ENCODE measurements at places on chromosomes 2 and 18.

DNA sequence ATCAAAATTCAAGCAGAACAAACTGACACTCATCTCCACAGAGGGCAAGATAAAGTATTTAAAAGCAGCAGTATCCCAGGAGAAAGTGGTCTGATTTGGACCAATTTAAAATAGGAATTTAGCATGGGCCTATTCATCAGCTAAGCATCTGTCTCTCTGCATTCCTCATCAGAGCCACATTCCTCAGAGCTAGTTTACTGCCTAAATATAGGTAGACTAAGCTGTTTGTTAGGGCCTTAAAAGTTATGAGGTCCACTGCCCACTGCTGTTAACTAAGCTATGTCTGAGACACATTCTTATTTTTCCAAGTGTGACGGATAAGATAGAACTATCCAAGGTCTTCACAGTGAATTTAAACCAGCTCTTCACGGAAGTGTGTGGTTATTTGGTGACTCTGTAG is 17.6 kb downstream of the NEB start:
- DNase-seq = no peak

DNA sequence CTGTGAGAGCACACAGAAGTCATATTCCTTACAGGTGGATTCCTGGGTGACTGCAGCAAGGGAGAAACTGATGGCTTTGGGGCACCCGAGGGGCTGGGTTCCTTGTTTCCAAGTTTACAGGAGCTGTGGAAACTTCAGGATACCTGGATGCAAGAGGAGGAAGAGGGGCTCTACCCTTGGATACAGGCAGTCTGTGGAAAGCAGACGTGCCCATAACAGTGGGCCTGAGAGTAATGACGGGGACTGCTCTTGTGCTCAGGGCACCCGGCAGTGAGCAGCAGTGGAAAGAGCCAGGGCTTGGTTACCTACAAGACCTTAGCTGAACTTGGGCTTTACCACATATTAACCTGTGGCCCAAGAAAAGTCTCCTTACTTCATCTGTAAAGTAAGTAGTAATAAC is 102.2 kb upstream of the TGFA start:
- DNase-seq = no peak

- no peak for DNase-seq
Measured at GRCh38 chr18:10791169-10791831, 265.5 kb downstream of the NAPG start.

DNA sequence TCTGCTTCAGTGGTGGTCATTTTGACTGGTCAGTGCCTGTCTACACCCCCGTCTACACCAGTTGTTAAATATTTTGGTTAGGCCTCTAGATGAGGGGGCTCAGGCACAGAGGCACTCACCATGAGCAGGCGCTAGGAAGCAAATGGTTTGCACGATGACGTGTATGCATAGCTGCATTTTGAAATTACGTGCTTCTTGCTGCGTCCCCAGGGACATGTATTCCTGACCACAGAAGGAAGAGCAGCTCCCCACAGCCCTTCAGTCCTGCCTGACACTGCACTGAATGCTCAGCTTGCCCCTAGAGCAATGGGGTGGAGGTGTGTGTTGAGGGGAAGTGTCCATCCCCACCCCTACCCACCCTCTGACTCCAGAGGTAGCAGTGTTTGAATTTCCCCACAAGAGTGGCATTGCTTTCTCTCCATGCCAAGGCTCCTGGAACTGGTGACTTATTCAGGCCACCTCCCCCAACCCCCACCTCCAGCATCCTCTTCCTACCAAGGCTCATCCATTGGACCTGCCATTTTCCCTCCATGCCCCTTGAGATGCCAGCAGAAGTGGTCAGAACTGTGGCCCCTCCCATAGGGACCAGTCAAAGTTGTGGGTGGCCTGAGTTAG is 11.4 kb upstream of the ZAP70 start:
- DNase-seq = no peak

- no peak for DNase-seq
Measured at GRCh38 chr18:44870631-44871502, 190.2 kb downstream of the SETBP1 start.

GRCh38 chr2:231228974-231229529 is 30.6 kb downstream of the ARMC9 start:
- no peak for DNase-seq

DNA sequence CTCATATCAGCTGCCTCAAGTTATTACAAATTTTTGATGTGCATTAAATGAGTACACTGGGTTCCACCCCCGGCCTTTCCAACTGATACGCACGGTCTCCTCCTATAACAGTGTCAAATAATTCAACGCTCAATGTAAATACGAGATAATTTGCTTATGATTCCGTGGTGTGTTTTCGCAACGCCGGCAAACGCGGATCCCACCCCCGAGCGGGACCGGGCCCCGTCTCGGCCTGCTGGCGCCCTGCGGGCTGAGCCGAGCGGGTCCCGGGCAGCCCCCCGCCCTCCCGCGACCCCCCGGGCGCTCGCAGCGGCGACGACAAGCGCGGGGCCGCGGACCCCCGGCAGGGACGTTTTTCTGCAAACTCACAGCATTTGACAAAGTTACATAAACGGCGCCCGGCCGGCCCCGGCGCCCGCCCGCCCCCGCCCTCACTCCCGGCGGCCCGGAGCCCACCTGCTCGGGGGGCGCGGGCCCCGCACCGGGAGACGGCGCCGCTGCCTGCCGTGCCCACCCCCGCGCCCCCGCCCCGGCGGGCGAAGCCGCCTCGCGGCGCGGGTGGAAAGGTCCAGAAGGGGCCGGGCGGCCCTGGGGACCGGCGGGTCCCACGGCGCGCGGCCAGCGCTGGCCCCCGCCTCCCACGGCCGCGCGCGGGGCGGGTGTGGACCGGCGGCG is 762 bp downstream of the HDAC4 start:
- no peak for DNase-seq

DNA sequence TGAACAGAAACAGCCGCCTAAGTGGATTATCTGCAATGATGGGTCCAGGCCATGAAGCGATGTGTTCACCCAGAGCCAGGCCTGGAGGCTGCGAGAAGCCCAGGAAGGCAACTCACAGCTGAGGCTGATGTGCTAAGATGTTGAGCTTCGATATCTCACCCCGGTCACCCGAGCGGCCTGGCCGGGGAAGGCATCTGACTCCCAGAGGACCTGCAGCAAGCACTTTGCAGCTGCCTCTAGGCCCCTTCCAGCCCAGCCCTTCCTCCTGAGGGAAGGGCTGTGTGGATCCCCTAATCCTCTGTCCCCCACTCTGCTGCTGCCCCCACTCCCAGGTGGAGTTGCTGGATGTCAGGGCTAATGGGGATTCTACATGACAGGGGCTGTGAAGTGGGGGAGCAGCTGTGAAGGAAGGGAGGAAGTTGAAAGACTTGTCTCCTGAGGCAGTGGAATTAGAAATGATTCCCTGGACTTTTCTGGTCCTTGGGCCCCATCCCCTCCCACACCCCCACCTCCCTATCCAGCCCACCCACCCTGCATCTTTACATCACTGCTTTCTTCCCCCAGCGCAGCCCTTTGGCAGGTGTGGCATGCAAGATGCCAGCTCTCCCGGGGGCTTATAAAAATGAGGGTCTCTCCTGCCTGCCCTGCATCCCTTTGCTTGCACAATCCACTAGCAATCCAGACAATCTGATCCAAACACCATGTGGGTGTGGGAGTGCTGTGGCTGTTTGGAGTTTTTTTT is 4.3 kb downstream of the ATP6V1B1 start:
- DNase-seq = no peak

DNA sequence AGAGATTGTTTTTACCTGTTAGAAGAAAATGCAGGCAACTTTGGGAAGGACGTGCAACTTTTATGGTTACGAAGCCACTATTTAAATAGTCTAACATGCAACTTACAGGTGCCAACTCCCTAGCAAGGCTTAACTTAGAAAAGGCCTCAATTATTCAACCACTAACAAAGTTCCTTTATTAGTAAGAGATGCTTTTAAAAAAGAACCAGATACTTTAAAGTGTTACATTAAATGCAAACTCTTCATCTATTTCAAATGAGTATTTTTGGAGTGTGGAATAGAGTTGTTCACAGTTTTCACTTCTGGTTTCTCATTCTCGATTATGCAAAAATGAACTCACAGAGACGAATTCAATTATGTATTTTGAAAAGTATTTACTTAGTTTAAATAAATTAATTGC is 51.7 kb downstream of the PELI1 start:
- DNase-seq = no peak

- DNase-seq = no peak
Measured at GRCh38 chr2:149357058-149357457, 26.7 kb downstream of the LYPD6 start.

All from stimulated activated CD4-positive, alpha-beta T cell treated with anti-CD3 and anti-CD28 coated beads, Interleukin-15, amount 100 ng/mL, for 48 hours (primary cell).